Stimulated activated CD4-positive, alpha-beta T cell treated with anti-CD3 and anti-CD28 coated beads, Interleukin-1b, Interleukin-23, amount 100 ng/mL, for 48 hours (primary cell): ENCODE measurements at places on chromosomes 6 and 20.

DNA sequence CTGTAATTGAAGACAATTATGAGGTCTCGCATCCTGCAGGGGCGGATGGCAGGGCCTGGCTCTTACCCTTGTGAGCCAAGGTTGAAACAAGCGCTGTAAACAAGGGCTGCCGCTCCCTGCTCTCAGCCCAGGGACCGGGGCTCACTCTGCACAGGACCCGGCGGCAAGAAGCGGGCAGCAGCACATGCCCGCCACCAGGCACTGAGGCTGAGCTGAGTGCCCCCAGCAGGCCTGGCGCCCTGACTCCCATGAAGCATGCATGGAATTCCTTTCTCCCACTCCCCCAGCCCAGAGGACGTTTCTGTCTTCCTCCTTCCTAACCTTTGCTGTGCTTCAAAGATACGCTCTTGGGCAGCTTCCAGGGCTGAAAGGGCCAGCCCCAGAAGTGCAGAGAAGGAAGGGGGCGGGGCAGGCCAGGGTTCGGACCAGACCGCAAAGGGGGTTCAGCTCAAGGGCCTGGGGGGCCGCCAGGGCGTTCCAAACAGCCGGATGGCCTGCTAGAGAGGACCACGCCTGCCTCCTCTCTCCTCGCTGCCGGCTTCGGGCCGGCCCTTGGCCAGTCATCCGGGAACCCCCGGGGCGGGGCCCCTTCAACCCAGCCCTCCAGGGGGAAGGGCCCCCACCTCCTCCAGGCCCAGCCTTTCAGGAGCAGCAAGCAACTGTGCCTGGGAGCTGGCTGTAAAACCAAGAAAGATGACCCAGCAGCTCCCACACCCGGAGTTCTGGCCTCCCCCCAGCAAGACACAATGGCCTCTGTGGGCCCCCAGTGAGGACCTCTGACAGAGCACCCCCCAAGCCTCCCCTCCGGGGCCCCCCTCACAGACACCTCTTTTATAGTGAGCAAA lies 109.9 kb downstream of the NOL4L start:
- DNase-seq = no peak

- DNase-seq = no peak
These were observed 48.9 kb upstream of the SIRPA start for GRCh38 chr20:1846341-1846740.

GRCh38 chr20:44644667-44645131 lies 6.8 kb downstream of the ADA start:
- peak; percentile 34 for DNase-seq

GRCh38 chr20:60837173-60837770 lies 414.8 kb upstream of the CDH4 start:
- DNase-seq = no peak

- DNase-seq = no peak
These were observed 266.2 kb downstream of the TAF4 start for GRCh38 chr20:61799394-61799923.

- no peak for DNase-seq
These were observed 252.0 kb downstream of the KIF16B start for GRCh38 chr20:16321291-16321690.

DNA sequence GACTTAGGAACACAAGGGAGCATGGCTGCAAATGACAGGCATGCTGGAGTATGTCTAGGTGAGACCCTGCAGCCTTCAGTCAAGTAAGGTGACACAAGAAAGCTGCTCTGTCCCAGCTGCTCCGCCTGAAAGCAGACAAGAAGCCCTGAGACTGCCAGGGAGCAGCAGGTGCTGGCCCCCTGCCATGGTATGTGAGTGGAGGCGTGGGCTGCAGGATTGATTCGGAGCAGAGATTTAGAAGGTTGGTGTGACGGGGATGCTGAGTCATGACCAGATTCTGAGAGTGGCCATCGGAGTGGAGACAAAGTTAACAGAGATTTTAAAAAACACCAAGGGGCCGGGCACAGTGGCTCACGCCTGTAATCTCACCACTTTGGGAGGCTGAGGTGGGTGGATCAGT lies 17.8 kb downstream of the LRP11 start:
- DNase-seq = no peak

DNA sequence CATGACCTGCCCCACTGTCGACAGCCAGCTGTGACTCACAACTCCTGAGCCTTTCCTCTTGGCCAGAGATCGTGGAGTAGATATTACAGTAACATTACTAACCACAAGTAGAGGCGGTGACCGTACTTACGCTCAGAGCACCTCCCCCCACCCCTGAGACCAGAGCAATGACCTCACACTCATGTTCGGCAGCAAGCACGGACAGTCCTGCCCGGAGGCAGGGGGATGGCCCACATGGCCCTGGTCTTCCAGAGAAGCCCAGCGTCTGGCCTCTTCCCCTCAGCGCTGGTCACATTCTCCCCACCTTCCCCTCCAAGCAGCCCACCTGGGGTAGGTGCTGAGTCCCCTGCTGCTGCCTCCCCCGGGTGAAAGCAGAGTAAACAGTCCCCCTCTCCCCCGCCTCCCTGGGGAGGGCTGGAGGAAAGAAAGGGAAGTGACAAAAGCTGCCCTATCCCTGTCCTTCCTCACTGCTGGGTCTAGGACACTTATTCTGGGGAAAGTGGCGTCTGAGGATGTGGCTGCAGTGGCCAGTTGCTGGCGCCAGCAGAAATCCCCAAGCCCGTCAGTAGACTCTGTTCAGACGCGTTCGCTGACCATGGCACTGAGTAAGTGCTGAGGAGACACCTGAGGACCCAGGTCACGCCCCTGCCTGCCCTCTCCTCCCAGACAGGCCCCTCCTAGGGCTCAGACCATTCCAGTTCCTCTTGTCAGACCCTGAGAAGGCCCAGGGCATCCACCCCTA lies 68.5 kb downstream of the MRPL14 start:
- peak; percentile 30 for DNase-seq

DNA sequence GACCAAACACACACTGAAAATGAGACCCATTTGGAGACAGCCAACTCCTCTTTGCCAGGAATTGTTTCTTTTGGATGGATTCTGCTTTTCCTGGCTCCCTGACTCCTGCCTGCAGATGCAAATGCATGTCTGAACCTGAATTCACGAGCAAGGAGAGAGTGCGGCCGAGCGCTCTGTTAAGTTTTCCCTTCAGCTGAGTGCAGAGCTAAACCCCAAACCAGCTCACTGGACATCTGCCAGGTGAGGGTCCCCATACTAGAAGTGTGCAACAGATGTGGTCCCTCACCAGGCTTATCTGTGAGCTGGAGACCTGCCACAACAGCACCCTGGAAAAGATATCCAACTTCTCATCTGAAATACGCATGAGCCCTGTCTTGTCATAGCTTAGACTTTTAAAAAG lies 59.0 kb downstream of the CD164 start:
- DNase-seq = no peak

DNA sequence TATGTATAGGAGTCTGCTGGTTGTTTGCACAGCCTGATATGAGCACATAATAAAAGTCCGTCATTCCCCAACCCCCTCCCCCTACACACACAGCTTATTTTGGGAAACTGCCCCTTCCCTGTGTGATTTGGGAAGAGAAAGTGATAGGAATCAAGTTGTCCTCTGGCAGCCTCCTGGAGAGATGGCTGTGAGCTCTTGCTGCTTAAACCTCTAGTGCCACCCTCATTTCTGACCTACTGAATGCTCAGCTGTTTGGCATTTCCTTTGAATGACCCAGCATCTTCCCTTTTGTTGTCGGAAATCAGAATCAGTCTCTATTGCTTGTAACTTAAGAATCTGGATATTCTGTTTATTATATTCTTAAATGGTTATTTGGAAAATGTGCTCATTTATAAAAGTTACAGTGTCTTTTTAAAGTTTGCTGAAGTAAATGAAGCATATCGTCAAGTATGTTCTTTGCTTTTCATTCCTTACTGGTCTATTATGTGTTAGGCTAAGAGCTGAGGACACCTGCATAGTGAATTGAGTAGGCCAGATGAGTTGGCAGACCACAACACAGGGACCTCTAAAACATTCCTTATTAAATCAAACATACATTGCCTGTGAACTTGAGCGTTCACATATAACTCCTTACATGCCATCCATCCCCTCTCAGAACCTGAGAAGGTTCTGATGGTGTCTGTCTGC lies 5.5 kb downstream of the RWDD2A start:
- no peak for DNase-seq

GRCh38 chr6:11209369-11209768 lies 23.1 kb downstream of the NEDD9 start:
- no peak for DNase-seq

DNA sequence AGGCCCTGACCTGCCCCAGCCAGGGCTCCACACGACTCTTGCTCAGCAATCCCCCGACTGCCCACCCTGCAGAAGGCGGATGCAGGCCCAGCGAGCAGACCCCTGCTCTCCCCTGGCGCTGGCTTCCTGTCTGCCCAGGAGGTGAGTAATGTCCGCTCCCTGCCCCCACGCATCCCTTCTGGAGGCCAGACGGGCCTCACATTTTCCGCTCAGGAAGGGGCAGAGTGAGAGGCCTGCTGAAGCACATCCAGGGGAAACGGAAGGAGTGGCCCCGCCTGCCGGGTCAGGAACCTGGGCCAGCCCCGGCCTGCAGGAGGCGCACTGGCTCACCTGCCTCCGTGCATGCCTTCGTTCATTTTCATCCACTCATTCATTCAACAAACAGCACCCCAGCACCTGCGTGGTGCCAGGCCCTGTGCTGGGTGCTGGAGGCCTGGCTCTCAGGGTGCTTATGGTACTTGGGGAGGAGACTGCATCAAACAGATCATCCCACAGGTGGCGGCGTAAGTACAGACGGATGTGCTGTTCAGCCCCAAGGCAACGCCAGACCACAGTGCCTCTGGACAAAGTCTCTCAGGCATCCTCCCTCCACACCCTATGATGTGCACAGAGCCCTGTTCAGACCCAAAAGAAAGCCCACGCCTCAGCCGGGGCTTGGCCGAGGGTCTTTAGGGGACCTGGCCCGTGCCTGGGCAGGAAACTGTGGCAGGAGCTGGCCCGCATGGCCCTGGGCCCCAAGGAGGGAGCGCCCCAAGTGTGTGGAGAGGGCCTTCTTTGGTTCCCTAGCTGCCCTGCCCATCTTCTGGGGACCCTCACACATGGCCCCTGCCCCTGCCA lies 112.1 kb downstream of the ASXL1 start:
- DNase-seq = no peak

DNA sequence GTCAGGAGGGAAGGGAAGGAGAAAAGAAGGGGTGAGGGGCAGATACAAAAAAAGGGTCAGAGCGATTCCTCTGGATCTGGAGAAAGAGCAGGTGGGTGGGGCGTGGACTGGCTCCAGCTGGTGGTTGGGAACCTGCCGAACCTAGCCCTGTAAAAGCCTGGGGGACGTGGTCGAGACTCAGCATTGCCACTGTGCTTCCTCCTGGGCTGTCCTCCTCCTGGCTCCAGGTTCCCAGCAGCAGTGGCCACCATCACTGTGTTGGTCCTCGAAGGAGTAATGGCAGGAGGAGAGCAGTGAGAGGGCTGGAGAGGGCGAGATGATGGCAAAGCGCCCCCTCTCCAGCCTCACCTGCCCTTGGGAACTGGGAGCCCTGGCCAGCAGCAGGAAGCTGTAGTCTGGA lies 3.5 kb upstream of the RAET1L start:
- no peak for DNase-seq

- no peak for DNase-seq
These were observed 616 bp downstream of the CHMP4B start for GRCh38 chr20:33811776-33812151.

DNA sequence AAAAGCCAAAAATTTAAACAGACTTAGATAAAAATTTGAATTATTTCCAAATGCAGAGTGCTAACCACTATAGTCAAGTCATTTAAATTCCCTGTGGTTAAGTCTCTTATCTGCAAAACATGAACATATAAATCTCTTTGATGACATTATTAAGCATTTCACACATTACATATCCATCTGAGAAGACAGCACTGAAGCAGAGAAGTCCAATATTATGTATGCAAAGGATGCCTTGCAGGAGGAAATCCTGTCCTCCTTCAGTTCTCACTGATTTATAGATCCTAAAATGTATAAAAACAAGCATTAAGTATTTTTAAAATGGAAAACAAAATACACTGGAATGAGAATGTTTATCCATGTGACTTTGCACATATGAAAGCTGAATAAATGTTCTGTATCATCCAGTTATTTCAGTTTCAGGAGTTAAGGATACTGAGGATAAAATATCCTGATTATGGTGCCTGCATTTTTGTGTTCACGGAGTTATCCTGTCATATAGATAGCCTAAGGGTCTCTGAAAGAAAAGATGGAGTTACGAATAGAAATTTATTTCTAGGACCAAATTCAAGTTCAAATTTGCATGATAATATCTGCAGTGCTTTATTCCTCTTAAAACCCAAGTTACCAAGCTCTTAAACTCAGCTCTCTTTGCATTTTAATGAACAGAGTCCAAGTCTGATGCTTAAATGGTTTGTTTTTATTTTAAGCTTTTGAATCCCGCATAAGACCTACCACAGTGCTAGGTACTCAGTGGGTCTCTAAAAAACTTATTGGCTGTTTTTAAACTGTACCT lies 145.4 kb downstream of the PRKN start:
- DNase-seq = no peak

- no peak for DNase-seq
These were observed 4.2 kb downstream of the ENTPD6 start for GRCh38 chr20:25199473-25200260.

DNA sequence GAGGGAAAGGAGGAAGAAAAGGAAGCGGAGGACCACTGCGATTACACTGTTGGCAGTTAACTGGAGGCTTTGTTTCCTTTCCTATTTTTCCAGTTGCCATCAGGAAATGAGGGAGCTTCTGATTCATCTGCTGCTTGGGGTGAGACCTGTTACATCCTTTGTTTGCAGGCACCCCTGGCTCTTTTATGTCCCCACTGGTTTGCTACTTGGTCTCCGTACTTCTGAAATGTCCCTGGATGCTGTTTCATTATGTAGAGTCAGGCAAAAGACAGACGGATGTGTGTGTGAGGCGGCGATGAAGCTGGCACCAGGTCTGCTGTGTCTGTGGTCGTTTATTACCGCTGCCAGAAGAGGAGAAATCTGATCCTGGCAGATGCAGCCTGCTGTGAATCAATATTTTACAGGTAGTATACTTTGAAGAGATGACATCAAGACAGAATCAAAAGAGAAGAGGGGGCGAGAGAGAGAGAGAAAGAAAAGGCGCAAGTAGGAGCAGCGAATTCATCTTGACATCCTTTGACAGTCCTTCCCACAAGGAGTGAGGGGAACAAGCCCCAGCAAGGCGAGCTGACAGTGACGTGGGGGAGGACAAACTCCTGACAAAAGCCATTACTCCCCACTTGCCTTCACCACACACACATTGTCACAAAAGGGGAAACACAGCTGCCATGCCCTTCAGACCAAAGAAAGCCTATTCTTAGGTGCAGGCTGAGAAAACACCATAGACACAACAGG lies 145.9 kb upstream of the FBXL4 start:
- no peak for DNase-seq
